Mesenchymal stem cell (in vitro differentiated cells and primary cell): ENCODE measurements at places on chromosomes 7 and 10.

GRCh38 chr10:114824391-114824790 is 2.8 kb downstream of the FHIP2A start:
- DNase-seq = no peak

- DNase-seq = no peak
These were observed 300.9 kb downstream of the WDR11 start for GRCh38 chr10:121152033-121152432.

- DNase-seq = no peak
These were observed 139.3 kb downstream of the SLC25A13 start for GRCh38 chr7:96182424-96183158.

DNA sequence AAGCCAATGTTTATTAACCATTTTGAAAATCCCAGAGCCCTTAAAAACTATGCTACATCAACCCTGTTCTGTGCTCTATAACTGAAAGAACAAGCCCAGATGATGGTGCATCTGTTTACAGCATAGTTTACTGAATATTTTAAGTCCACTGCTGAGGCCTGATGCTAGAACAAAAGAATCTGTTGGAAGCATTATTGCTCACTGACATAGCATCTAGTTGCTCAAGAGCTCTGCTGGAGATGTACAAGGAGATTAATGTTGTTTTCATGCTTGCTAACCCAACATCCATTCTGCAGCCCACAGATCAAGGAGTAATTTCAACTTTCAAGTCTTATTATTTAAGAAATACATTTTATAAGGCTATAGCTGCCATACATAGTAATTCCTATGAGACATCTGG is 181.3 kb upstream of the FEZF1 start:
- DNase-seq = peak; percentile 6

DNA sequence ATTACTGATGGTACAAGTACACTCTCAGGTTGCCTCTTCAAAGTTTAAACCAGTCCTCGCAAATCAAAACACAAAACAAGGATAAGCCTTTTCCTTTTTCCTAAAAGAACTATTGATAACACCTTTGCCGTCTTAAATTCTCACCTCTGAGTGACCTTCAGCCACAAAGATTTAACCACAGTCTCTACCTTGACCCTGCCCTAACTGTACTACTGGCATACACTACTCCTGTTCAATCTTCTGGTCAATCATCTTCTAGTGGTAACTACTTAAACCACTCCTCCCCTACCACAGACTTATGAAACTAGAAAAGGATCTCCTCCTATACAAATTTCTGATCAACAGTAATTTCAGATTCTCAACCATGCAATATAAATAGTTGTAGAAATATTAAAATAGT is 15.1 kb downstream of the UPF2 start:
- DNase-seq = no peak

- DNase-seq = no peak
These were observed 91.2 kb upstream of the SEM1 start for GRCh38 chr7:96800824-96801223.

DNA sequence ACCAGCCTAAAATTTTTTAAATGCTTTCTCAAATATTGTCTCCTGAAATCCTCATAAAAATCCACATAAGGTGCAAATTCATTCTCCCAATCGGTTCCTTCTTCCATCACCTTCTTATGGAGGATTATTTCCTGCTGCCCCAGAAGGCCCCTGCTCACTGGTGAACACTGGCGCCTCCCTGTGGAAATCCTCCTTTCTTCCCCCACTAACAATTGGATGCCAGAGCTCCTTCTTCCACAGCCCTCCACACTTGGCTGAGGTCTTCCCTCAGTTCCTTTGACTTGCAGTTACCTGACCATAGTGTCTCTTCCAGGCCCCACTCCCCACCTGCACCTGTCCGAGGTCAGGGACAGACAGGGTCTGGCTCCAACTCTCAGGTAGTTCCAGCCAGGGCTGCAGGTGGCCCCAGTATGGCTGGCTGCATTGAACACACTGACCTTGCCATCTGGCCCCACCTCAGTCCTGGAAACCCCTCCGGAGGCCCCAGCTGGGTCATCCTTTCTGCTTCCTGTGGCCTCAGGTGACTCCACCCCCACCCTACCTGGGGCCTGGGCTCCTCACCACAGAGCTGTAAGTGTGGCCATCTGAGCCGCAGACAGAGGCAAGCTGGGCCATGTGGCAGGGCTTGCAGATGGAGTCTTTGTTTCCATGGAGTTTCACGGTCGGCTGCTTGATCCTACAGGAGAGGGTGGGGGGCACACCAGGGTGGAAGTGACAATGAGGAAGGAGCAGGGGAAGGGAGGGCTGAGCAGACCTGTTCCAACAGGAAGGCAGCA is 18.4 kb downstream of the SPOCK2 start:
- no peak for DNase-seq

DNA sequence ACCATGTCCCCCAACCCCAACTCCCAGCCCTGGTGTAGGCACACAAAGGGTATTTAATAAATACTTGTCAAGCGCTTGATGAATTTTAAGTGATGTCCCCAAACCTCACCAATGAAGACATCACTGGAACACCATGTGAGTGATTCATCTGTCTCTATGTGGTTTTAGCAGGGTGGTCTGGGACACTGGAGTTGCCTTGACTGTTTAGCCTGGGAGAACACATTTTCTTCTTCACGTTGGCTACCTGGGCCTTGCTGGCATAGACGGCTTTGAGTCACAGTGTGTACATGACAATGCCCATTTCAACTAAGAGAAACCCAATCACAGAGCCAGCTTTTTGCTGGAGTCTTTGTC is 24.8 kb upstream of the SHH start:
- DNase-seq = no peak

DNA sequence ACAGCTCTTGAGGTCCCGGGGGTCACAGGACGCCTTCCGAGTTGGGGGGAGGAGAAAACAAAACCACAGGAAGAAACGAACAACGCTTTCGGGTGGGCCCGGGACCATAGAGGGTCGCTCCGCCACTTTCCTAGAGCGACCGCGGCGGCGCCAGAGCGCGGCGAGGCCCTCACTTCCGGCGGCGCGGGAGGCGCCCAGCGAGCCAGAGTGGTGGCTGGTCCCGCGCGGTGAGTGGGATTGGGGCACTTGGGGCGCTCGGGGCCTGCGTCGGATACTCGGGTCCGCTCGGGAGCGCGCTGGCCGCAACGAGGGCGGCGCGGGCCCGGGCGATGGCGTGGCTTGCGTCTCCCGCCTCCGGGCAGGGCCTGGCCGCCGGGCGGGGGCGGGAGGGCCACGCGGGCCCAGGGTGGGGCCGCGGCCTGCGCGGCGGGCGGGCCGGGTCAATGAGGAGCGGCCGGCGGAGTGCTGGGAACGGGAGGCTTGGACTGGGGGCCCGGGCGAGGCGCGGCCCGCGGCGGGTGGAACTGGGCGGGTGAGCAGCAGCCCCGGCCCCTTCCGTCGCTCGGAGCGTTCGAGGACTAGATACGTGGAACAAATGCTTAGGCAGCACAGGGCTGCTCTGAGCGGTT is at the start of gene ZNF22:
Gene ZNF22 (plus strand): TSS at position 172 of the 629 bp plus-strand sequence. CDS start 2,446 bp downstream, outside the sequence.
- peak; percentile 56 for DNase-seq

GRCh38 chr7:88020953-88021665 is 87.1 kb downstream of the ADAM22 start:
- no peak for DNase-seq

DNA sequence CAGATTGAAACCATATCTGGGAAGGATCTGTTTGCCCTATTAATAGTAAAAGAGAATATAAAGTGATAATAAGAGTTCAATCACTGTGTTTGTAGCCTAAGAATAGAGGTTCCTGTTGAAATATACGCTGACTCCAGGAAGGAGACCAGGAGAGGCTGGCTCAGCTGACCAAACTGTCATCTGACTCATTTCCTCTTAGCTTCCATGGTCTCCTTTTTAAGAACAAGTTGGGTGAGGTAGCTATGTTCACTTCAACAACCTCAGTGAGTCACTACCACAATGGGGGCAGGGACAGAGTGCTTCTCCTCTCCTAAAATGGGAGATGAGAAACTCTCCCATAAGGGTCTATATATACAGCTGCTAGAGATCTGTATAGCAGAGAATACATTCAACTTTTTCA is 543.3 kb downstream of the CALN1 start:
- DNase-seq = no peak

DNA sequence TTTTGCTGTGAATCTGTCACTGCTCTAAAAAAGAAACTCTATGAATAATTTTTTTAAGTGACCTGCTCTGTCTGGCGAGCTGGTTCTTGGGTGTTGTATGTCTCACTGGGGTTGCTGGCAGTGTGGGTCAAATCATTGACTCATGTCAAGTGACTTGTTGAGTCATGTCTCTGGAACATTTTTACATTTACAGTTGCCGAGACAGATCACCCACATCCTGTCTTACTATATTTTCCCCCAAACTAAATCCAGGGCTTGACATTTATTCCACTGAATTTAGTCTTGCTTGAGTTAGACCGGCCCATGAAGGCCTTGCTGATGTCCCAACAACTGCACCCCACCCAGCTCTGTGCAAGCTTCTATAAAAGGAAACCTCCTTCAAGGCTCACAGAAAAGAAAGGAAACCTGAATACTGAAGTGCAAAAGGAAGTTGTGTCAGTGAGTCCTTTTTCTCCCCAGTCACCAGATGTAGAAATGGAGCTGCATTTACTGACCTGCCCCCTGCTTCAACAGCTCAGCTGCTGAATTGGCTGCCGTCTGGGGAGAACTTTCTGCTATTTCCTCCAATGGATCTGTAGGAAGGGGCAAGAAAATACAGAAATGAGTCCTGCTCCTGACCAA is 290.3 kb downstream of the TNS3 start:
- peak; percentile 98 for DNase-seq

DNA sequence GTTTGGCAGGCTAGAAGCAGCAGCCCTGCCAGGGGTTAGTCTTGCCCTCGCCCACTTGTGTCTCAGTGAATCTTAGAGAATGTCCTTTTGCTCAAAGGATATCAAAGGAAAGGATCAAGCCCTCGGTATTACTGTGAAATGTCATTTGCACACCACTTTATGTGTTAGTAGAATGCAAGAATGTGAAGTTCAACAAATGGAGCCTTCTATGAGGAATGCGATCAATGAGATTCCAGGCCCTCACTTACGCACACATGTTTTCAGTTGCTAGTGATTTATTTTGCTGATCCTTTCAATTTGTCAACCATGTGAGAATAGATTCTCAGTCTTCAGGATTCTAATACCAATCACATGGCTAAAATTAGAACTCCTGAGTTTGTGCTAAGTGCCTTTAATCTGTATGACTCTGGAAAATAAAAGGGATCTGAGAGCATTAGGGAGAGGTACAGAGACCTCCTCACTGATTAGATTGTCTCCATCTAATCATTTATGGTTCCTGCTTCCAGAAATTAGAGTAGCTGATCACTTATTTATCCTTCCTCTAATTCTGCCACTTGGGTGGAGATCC is 123.0 kb upstream of the SP4 start:
- no peak for DNase-seq

GRCh38 chr10:14022052-14022451 is 308.7 kb downstream of the FRMD4A start:
- DNase-seq = no peak

GRCh38 chr10:128922172-128922571 is 544.9 kb upstream of the MGMT start:
- no peak for DNase-seq
